CD8-positive, alpha-beta memory T cell (primary cell): ENCODE measurements at places on chromosomes 6 and 20. TPM values are rescaled to one million over a fixed set of nuclear protein-coding genes. Genes with fewer than 3 reads are reported as not detected.

The TRIM40 gene
- not detected for total RNA-seq

- DNase-seq: no peak
Observed at GRCh38 chr6:90431576-90431975, 134.9 kb upstream of the BACH2 start.

The KIF13A gene
- total RNA-seq: 0.18 TPM

The SLC17A3 gene
- total RNA-seq: not detected

DNA sequence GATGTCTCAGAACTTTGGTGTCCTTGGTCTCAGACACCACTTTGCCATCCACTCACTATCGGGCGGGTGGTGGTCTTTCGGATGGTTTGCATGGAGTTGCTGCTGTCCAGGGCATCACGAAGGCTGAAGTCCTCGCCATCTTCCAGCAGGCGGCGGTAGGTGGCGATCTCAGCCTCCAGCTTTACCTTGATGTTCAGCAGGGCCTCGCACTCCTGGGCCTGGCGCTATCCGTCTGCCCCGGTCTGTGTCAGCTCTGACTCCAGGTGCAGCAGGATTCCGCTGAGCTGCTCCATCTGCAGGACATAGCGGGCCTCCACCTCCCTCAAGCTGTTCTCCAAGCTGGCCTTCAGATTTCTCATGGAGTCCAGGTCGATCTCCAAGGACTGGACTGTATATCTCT lies 36.0 kb downstream of the ZNF311 start:
- DNase-seq: no peak

- DNase-seq: no peak
Observed at GRCh38 chr6:21846541-21847451, 253.2 kb downstream of the SOX4 start.

- DNase-seq: no peak
Observed at GRCh38 chr6:133623621-133624020, 265.3 kb upstream of the TCF21 start.

- DNase-seq: no peak
Observed at GRCh38 chr6:111602481-111603011, 3.1 kb downstream of the TRAF3IP2 start.

DNA sequence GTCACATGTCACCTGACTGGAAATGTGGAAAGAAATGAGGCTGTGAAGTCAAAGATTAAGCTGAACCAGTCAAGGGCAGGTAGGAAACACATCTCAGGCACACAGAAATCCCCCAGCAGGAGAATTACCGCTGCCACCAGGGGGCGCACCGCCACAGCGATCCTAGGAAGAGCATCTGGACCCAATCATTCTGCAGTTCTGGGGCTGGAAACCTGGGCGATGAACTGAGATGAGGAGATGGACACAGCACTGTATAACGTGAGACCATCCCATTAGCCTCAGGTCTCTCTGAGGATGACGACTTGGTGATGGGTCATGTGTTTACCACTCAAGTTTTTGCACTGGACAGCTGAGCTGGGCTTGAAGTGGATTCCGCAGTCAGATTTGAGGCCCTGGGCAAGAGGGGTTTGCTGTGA lies 6.5 kb upstream of the SLC24A3 start:
- peak; percentile 10 for DNase-seq

The CAPN11 gene
- not detected for total RNA-seq

The RPL10A gene
- 1,739 TPM for total RNA-seq

The CRIP3 gene
- 0.63 TPM for total RNA-seq

The TCFL5 gene
- total RNA-seq: 4.6 TPM

The CD93 gene
- 0.53 TPM for total RNA-seq

The ACTL10 gene
- total RNA-seq: 3.8 TPM

- DNase-seq: no peak
Observed at GRCh38 chr20:38982291-38982690, 20.1 kb downstream of the DHX35 start.

The RAET1L gene
- total RNA-seq: not detected

The BMP7 gene
- total RNA-seq: not detected

- no peak for DNase-seq
Observed at GRCh38 chr6:75603106-75603420, 1.4 kb downstream of the SENP6 start.

The FNDC1 gene
- 0.04 TPM for total RNA-seq

The SSTR4 gene
- not detected for total RNA-seq

- no peak for DNase-seq
Observed at GRCh38 chr20:10253780-10254179, 35.1 kb downstream of the SNAP25 start.

GRCh38 chr6:166297606-166298005 lies 10.6 kb downstream of the PRR18 start:
- DNase-seq: no peak

The WFDC5 gene
- total RNA-seq: not detected

GRCh38 chr20:4632876-4633275 lies 88.8 kb upstream of the PRND start:
- DNase-seq: no peak

The PHACTR3 gene
- not detected for total RNA-seq

The EDN1 gene
- 0.11 TPM for total RNA-seq

DNA sequence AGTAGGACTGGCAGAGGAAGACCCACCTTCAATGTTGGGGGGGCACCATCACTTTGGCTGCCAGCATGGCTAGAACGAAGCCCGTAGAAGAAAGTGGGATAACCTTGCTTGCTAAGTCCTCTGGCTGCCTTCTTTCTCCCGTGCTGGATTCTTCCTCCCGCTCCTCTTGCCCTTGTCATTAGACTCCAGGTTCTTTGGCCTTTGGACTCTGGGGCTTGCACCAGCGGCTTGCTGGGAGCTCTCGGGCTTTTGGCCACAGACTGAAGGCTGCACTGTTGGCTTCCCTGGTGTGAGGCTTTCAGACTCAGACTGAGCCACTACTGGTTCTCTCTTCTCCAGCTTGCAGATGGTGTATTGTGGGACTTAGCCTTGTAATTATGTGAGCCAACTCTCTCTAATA lies 28.2 kb downstream of the GSTA2 start:
- no peak for DNase-seq

GRCh38 chr20:4476903-4477500 lies 244.7 kb upstream of the PRND start:
- DNase-seq: no peak

The RPS18 gene
- 3,852 TPM for total RNA-seq

The CAGE1 gene
- total RNA-seq: 0.18 TPM

- DNase-seq: no peak
Observed at GRCh38 chr6:46103441-46104115, 26.2 kb upstream of the ENPP4 start.

GRCh38 chr6:121614115-121614514 lies 178.7 kb downstream of the GJA1 start:
- no peak for DNase-seq

DNA sequence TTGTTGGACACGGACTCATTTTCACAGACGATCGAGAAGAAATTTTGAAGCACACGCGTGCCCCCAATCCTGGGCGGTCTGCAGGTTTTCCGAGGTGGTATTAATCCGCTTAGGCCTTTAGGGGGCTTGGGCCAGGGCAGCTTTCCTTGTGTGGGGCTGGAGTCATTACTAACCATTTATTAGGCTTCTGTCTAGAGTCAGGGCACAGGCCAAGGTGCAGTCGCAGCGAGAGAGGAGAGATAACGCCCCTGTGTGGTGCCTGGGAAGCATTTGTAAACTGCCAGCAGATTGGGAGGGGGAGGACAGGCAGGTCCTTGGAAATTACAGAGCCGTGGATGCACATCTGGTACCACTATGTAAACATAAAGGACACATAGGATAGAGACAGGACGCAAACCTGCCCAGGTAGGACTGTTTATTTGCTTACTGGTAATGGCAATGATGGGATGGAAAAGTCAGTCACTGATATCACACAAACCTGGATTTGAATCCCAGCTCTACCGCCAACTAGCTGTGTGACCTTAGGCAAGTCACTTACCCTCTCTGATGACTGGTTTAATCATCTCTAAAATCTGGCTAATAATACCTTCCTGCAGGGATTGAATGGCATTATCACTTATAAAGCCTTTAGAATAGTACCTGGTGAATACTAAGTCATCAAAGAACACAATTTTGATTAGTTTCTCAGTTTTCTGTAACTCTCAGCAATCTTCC lies 76.4 kb downstream of the TMEM242 start:
- no peak for DNase-seq

DNA sequence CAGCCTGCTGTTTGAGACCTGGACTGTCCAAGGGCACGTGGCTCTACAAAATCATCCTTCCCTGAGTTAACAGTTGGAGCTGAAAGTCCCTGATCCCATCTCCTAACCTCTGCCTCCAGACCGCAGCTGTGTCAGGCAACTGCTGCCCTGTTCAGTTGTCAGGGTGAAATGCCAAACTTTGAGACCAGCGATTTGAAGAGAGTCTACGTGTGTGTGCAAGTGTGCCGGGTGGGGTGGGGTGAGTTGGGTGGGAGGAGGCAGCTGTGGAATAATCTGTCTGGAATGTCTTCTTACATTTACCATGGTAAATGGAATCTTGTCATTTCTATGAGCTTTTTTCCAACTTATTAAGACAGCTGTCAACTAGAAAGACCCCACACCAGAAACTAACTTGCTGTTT lies 81.0 kb upstream of the FAM8A1 start:
- no peak for DNase-seq

The SLC22A7 gene
- total RNA-seq: not detected

GRCh38 chr6:131819572-131820124 lies 11.8 kb downstream of the ENPP1 start:
- no peak for DNase-seq
